ENCODE measurements at places on chromosomes 13 and 19.
A peak's percentile ranks its signal among the peaks of the same experiment; 100 is the strongest.

- H3K4me1 ChIP-seq: no peaks in the 10 kb centered on the region
- DNase-seq: no peak
- no peaks in the 10 kb centered on the region for H3K36me3 ChIP-seq
- no peak overlapping the region for H3K27ac ChIP-seq
- H3K27me3 ChIP-seq: no peaks in the 10 kb centered on the region
These were observed 2.4 kb downstream of the TEX101 start for GRCh38 chr19:43416951-43417623.

- DNase-seq: no peak
- H3K27me3 ChIP-seq: no peaks in the 10 kb centered on the region
- no peaks in the 10 kb centered on the region for H3K36me3 ChIP-seq
These were observed 49.9 kb downstream of the MBD3L2B start for GRCh38 chr19:6971366-6971765.

DNA sequence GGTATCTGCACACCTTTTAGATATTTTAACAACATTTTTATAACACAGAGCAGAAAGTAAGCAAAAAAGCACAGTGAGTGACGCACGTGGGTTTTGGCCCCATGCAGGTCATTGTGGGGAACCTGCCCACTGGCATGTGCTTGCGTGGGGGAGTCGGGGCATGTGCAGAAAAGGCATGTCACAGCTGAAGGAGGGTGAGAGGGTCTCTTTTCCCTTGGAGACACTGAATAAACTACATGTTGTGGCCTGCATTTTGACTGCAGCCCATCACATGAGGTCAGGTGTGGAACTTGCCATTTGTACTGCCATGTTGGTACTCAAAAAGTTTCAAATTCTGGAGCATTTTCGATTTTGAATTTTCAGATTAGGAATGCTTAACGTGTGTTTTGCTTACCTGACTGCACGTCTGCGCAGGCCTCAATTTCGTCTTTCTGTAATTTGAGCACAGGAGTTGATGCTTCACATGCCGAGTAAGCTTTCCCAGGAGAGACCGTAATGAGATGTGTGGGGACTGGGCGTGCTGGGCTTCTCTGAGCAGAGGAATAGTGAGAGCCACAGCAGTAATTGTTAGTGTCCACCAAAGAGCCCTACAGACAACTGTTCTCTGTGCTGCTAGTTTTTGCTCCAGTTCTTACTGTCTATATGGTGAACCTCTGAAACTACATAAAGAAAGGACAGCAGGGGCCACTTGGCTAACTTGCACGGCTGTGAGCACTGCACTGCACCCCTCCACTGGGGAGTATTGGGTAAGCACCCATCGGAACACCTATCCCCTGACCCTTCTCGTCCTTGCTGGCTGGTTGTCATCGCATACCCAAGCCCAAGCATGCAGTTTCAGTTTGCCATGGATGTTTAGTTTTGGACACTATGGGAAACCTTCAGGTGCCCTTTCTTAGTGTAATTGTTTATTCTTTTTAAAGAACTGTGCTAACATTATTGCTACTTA is 72.9 kb upstream of the GPR183 start:
- H3K36me3 ChIP-seq: peaks cover 13% of the 10 kb centered on the region
- DNase-seq: peak; percentile 21
- H3K4me1 ChIP-seq: no peaks in the 10 kb centered on the region
- H3K27me3 ChIP-seq: no peaks in the 10 kb centered on the region

- H3K27ac ChIP-seq: no peak overlapping the region
- H3K4me3 ChIP-seq: no peak overlapping the region
- DNase-seq: no peak
These were observed 743 bp downstream of the ACTL9 start for GRCh38 chr19:8697671-8698432.

DNA sequence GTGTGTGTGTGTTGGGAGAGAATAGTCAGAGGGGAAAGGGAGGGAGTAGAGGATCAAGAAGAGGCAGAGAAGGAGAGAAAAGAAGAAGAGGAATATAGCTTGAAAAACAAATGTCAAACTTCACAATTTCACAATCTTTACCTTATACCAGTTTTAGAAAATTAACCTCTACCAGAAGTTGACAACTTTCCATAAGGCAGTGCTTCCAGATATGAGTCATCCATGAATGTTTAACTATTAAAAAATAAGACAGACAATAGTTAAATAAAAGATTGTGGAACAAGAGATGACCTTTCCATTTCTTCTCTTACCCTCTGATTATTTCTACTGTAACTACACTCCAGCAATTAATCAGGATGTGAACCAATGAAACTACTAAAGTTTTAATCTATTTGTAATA is 229.4 kb downstream of the ITGBL1 start:
- no peaks in the 10 kb centered on the region for H3K36me3 ChIP-seq
- H3K4me1 ChIP-seq: peaks cover 5% of the 10 kb centered on the region
- H3K27ac ChIP-seq: no peak overlapping the region
- H3K4me3 ChIP-seq: no peak overlapping the region

DNA sequence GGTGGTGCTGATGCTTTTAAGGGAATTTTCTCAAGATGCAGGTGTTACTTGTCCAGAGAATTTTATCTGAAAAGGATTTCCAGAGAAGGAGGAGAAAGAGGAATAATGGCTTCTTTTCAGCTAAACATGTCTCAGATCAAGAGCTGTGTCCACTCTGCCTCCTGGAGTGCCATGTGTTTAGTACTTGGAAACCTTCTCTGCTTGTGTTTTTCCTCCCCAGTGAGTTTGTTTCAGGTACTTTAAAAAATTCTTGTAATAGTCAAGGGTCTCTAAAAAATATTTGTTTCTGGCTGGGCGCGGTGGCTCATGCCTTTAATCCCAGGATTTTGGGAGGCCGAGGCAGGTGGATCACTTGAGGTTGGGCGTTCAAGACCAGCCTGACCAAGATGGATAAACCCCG is 22.7 kb downstream of the ZNF431 start:
- no peak overlapping the region for H3K4me3 ChIP-seq
- H3K27me3 ChIP-seq: no peaks in the 10 kb centered on the region
- H3K27ac ChIP-seq: no peak overlapping the region
- H3K4me1 ChIP-seq: no peaks in the 10 kb centered on the region
- DNase-seq: no peak

- no peak overlapping the region for H3K27ac ChIP-seq
- H3K27me3 ChIP-seq: no peaks in the 10 kb centered on the region
- no peak overlapping the region for H3K4me3 ChIP-seq
- H3K36me3 ChIP-seq: no peaks in the 10 kb centered on the region
- DNase-seq: no peak
These were observed 23.3 kb upstream of the TMEM255B start for GRCh38 chr13:113735750-113736149.

- peak; percentile 77 for DNase-seq
- H3K27ac ChIP-seq: peak within 1 kb of the TSS; percentile 52
- peaks cover 31% of the 10 kb centered on the region for H3K36me3 ChIP-seq
- peak within 1 kb of the TSS; percentile 77 for H3K4me3 ChIP-seq
- no peaks in the 10 kb centered on the region for H3K27me3 ChIP-seq
These were observed at the start of gene ZNF226 for GRCh38 chr19:44164673-44165512. Gene ZNF226 (plus strand): TSS chr19:44165100. CDS start chr19:44170081, 4,981 bp downstream.

DNA sequence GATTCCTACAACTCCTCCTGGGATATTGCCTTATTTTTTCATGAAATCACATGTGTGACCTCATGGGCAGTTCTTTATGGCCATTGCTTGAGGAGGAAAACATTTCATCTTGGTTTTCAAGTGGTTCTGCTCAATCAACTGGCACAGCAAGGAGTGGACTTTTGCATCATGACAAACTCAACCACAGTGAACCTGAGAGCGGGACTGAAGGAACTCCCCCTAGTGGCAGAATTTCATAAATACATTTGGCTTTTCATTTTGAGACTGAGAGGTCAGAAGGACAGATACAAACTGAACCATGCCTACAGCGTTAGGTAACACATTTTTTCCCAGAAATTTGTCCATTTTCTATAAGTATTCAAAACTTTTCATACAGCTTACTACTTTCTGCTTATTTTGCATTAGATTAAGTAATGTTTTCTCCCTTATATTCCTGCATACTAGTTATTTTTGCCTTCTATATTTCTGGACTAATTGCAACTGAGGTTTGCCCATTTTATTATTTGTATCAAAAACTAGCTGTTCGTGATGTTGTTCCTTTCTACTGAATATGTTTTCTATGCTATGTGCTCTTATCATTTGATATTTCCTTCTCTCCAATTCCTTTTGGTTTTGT is 13.4 kb upstream of the SIGLEC12 start:
- no peaks in the 10 kb centered on the region for H3K36me3 ChIP-seq
- H3K4me3 ChIP-seq: no peak overlapping the region
- no peak for DNase-seq
- H3K27ac ChIP-seq: no peak overlapping the region

All from liver (tissue), 10 donors.